ENCODE measurements at places on chromosomes 12 and 14. TPM values are rescaled to one million over a fixed set of nuclear protein-coding genes. Genes with fewer than 3 reads are reported as not detected.

DNA sequence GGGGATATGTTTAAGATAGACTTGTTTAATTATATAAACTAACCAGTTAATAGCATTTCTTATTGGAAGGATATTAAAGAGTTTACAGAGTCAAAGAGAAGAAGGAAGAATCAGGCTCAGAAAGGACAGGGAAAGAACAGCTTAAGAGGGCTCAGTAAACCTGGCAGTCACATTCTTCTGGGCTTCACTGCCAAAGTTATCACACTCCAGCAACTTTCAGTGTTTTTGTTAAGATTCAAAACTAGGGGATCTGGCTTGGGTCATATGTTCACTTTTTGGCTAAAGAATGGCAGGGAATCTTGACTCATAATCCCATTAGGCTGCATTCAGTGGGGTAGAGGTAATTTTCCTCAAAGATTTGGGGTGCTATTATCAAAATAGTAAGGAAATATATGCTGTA is 312.3 kb downstream of the RAD51B start:
- no peak for DNase-seq

DNA sequence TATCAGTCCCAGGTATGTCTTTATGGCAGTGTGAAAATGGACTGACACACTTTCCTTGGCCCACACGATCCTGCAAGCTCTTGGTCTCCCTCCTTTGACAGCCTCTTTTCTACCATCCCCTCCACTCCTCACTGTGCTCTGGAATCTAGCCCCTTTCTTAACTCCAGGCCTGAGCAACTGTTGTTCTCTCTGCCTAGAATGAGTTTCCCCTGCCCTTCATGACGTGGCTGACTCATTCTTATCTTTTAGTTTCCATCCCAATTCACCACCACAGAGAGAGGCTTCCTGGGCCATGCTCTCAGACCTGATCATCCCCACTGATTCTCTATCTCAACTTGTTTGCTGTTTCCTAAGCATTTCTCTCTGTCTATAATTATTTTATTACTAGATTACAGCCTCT is 157.4 kb upstream of the HMGA2 start:
- DNase-seq = peak; percentile 63

DNA sequence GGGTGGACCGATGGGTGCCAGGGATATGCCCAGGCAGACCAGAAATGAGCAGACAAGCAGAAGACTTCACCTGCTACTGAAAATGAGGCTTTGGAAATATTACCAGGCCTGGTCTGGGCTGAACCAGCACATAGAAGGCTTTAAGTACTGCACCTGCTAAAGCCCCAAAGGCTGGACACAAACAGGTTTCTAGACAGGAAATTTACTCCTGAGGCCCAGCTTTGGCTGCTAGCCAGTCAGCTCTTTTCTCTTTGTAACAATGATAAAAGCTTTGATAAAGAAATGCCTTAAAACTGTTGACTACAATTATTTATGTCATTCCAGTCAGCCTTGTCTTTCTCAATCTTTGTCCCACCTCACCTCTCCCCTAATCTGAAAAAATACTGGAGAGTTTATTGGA is 228.9 kb upstream of the EGLN3 start:
- no peak for DNase-seq

- no peak for DNase-seq
Measured at GRCh38 chr14:102717276-102717675, 60.0 kb upstream of the TRAF3 start.

DNA sequence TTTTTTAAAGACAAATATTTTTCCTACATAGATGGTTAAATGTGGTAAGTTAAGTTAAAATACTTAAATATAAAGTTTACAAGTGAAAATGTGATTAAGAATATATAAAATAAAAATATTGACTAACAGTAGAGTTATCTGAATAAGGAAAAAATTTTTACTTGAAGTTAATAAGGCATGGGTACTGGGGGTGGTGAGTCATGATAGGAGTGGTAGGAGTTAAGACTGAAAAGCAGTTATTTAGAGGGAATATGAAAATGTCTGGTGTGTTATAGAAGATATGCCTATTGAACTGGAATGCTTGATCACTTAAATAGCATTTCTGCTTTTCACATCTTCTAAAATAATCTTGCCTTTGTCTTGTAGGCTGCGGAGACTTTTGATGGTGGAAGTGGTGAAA is 68.7 kb downstream of the CCDC91 start:
- DNase-seq = no peak

The LRFN5 gene
- 0.12 TPM for total RNA-seq

The PELI2 gene
- 0.84 TPM for total RNA-seq
